Endothelial cell of coronary artery (primary cell): ENCODE measurements at places on chromosomes 11 and 22. TPM values are rescaled to one million over a fixed set of nuclear protein-coding genes. Genes with fewer than 3 reads are reported as not detected.

The MOGAT2 gene
- not detected in 2 replicates for total RNA-seq

The MYOD1 gene
- not detected in 2 replicates for total RNA-seq

The APOL1 gene
- 12.7 and 38.8 TPM in 2 replicates for total RNA-seq

The RIMBP3B gene
- total RNA-seq: under 0.01 TPM in 1 of 2 replicates, not detected in the other

The MPZL3 gene
- total RNA-seq: 8.2 and 12.4 TPM in 2 replicates

The ARHGAP20 gene
- 1.1 TPM in 2 replicates for total RNA-seq

The UBXN1 gene
- 163 and 210 TPM in 2 replicates for total RNA-seq

The KRTAP5-2 gene
- total RNA-seq: not detected in 2 replicates
